Bronchial epithelial cell (primary cell): ENCODE measurements at places on chromosomes 5 and 9.

DNA sequence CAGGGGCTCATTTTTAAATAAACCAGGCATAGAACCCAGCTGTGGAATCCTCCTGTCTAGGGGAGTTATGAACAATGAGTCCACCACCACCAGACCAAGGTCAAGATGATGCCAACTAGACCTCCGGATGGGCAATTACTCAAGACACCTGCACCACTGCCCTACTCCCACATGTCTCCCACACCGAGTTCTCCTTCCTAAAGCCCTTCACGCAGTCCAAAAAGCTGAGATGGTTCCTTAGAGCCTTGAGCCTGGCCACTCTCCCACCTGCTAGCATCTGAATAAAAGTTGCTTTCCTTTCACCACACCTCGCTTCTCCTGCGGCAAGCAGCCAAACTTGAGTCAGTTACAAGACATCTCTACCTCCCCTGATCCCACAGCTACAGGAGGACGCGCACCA is 15.4 kb upstream of the PPP1R26 start:
- DNase-seq, result no peak

GRCh38 chr9:132791699-132792240 is 86.3 kb downstream of the AK8 start:
- no peak for DNase-seq

- DNase-seq, result no peak
These were observed 412 bp downstream of the IZUMO3 start for GRCh38 chr9:24545285-24545684.

GRCh38 chr5:43268188-43268820 is 44.9 kb downstream of the HMGCS1 start:
- DNase-seq, result no peak

DNA sequence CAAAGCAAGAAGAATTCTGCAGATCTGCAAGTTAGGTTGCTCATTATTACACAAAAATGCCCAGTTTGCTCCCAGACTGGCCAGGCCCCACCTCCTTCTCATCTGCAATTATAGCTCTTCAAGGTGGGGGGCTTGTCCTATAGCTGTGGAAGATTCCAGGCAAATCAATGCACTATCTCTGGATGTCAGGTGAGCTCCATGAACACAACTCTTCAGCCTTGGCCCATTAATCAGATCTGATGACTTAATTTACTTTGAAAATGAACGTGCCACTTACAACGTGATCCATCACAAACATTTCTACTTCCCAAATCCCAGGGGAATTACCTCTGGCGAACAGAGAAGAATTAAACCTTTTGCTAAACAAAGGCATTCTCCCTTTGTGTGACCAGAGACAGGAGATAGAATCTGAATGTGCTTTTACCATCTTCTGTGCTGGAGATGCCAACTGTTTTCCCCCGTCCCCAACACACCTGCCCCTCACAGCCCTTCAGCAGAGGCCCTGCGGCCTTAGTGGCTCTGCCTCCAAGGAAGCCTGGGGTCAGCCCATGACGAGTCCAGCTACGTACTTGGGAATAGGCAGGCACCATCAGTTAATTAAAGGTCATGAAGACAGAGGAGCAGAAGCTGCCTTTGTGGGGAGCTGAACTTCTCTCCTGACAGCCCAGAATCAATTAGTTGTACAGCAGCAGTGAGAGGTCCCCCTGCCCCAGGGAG is 60.5 kb downstream of the SNX18 start:
- DNase-seq, result no peak

- DNase-seq, result no peak
These were observed 372.9 kb downstream of the ARL15 start for GRCh38 chr5:53937467-53937866.

DNA sequence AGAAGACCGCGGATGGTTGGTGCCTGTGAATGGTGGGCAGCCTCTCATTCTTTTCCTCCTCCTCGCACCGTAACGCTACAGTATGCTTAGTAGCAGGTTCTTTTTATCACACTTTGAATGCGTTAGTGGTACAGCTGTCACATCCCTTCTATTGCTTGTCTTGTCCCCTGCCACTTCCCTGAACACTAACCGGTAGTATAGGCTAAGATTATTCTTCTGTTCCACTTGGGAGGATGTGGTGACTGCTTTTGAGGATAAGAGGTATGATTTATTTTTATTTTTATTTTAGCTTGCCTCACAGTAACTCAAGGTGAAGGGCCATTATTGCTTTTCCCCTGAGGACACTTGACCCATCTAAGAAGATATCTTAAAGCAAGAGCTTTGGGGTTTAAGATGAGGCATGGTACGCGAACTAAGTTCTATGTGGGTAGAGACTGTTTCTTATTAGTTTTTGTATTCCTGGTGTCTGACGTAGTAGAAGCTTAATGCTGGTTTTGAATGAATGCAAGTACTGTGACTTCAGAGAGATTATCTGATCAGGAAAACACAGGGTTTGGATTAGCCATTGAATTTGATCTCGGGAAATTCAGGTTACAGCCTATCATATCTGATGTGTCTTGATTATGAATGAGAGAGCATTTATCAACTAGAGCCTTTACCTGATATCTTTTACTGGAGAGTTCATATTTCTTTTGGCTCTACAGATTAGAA is 951 bp downstream of the UNC13B start:
- DNase-seq, result no peak

DNA sequence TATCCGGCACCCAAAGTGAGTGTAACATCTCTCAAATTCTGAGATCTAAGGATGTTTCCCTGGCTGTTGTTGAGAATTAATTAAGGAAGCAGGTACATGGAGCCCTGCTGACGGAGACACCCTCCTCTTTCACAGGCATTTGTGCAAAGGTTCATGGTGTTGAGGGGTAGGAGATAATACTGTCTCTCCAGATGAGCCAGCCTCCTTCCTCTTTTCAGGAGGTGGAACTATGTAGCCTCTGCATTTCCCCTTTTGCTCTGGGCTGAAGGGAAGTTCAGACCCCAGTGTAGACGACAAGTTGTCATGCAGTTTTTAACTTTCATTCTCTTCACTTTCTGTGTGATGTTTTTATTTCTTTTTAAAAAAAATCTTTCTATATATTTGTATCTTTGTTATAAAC is 107.5 kb downstream of the GALNT10 start:
- no peak for DNase-seq

- no peak for DNase-seq
These were observed 52.9 kb downstream of the PAM start for GRCh38 chr5:102807878-102808502.

- no peak for DNase-seq
These were observed 602 bp downstream of the CCNI2 start for GRCh38 chr5:132747616-132748440.

DNA sequence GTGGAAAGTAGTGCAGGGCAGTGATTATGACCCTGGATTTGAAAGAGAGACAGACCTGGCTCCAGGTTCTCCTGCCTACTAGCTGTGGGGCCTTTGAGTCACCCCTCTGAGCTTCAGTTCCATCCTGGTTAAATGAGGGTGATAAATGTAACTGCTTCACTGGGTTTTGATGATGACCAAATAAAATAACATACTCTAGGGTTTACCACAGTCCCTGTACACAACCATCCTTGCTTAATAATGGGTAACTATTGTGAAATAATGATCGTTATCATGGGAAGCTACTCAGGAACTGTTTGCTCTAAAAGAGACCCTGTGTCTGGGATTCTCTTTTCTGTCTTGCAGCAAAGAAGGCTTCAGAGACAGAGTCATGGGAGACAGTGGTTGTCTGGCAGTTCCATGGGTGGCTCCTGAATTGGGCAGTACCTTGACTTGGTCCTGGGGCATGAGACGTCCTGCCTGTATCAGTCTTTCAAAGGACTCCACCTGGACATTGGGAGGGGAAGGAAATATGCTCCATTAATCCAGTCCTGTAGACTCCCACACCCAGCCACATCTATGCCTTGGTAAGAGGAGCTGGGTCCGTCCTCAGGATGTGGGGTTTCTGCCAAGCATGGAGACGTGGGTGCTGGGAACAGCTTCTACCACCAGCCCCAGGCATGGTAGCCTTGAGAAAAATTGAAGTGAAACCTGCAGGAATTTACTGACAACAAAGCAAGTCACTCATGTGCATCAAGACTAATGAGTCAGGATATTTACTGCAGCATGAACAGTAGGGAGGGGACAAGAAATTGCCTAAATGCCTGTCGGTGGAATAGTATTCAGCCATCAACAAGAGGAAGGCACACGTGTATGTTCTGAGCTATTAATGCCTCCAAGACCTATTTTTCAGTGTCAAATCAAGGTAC is 23.4 kb downstream of the AKNA start:
- peak; percentile 50 for DNase-seq

DNA sequence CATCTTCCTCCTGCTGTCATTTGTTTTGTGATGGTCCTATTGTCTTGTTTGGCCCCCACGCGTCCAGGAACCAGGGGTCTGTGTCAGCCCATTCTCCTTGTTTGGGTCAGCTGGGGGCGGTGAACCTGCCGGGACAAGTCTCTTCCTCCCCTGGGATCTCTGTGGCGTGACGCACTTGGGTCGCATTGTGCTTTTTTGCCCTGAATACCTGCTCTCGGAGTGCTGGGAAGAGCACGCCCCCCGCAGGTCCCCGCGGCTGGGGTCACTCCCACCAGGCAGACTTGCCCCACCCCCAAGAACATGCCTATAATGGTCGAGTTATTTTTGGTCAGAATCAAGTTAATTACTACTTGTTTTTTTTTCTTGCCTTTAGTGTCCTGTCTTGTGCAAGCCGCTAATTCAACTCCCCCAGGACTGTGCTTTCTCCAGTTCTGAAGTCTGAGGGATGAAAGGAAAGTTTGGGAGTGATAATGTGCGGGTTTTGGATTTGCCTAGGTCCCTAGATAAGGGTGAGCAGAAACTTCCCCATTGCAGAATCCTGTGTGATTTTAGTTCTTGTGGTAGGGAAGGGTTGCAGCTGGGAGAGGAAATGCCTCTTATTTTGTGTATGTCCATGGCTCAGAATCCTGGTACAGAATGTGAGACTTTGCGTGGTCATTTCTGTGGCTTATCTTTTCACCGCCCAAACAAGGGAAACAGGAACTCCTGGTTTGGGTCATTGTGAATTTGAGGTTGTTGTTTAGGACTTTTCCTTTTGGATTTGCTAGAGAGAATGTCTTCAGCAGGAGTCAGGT is 789 bp downstream of the ACER2 start:
- DNase-seq, result peak; percentile 60

- DNase-seq, result peak; percentile 55
These were observed 70.8 kb downstream of the ACTL7B start for GRCh38 chr9:108784998-108785397.

DNA sequence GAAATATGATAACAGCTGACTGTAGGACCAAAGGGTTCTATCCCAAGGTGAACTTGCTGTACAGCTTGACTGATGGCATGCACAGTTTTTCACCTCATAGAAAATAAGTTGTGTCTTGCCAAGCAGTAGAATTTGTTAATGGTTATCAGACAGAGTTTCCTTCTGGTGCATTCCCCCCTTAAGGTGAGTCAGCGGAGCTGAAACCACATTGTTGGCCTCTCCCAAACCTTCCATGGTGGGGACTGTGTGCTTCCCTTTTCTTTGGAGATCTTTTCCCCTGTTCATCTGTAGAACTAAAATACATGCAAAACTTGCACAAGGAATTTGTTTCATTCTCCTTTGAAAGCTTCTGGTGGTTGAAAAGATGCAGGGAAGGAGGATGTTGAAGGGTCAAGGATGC is 179.8 kb downstream of the FGF1 start:
- peak; percentile 68 for DNase-seq

GRCh38 chr9:135348788-135349150 is 130.8 kb upstream of the PPP1R26 start:
- DNase-seq, result no peak

GRCh38 chr5:178278358-178279023 is 45.9 kb upstream of the PHYKPL start:
- DNase-seq, result no peak

GRCh38 chr9:100396769-100397168 is 30.2 kb upstream of the MSANTD3 start:
- no peak for DNase-seq

DNA sequence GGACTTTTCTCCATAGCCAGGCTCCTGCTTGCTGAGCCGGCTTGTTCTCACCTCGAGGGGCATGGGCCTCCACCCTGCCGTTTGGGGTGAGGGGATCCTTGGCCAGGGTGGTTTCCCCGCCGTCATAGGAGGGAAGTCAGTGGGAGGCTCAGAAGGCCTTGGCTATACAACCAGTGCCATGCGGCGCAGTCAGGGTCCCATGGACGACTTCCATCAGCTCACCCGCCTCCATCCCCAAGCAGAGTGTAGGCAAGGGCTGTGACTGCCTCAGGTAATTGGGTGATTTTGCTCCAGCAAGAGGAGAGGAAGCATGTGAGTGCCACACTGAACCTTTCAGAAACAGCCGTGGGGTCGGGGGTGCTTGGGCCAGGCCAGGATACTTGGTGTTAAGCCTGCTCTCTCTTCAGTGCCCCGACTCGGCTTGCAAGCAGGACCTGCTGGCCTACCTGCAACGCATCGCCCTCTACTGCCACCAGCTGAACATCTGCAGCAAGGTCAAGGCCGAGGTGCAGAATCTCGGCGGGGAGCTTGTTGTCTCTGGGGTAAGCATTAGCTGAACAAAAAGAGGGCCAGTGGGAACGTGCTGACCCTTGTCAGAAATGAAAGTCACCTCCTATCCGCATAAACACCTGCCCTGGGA is 57.2 kb upstream of the LRRTM2 start:
- DNase-seq, result no peak

- DNase-seq, result no peak
These were observed 141.3 kb upstream of the ALDH1B1 start for GRCh38 chr9:38251036-38251860.

- DNase-seq, result no peak
These were observed 17.9 kb upstream of the GFPT2 start for GRCh38 chr5:180370861-180371641.

- no peak for DNase-seq
These were observed 253.1 kb upstream of the IRX4 start for GRCh38 chr5:2135833-2136232.

GRCh38 chr9:116361547-116361946 is 208.0 kb downstream of the PAPPA start:
- no peak for DNase-seq

- DNase-seq, result no peak
These were observed 40.2 kb downstream of the TMEM232 start for GRCh38 chr5:110686270-110686669.

GRCh38 chr9:125255781-125256391 is 5.7 kb upstream of the GAPVD1 start:
- DNase-seq, result no peak

GRCh38 chr5:123207081-123207537 is 118.1 kb downstream of the PRDM6 start:
- DNase-seq, result no peak

- peak; percentile 62 for DNase-seq
These were observed 273.4 kb downstream of the CSNK1G3 start for GRCh38 chr5:123785162-123786071.

DNA sequence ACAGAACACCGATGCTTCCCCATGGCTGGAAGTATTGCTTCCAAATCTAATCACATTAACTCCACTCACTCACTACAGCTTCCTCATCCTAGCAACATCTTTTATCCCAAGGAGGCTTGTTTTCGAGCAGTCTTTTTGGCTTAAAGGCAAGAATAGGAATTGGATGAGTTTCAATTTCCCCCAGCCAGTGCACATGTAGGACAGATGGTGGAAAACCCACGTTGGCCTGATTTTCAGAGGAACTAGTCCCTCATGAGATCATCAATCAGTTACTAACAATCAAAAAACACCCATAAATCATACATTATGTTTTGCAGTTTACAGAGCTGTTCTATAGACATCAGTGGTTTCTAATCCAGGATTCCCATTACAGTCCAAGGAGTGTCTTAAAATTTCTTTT is 48.5 kb upstream of the AGXT2 start:
- DNase-seq, result no peak

- peak; percentile 50 for DNase-seq
These were observed 161.4 kb upstream of the GNA14 start for GRCh38 chr9:77809552-77809951.
